ENCODE measurements at places on chromosomes 7 and 10.

DNA sequence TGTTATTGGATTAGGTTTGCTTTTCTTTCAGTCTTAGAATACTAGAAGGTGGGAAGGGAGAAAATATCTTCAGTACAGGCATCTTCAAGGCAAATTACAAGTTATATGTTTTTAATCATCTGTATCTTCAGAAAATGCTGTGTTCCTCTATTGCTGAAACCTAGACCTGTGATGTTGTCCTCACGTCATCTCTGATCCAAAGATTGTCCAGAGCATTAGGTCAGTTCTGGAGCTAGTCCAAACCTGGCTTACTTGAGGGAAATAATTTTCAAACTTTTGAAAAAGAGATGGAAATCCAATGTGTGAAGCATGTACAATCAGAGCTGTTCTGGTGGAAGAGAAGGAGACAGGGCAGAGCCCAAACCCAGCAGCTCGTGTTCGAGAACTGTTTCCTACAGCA lies 217.3 kb downstream of the ZEB1 start:
- DNase-seq = no peak

- DNase-seq = no peak
Observed at GRCh38 chr7:100366411-100367250, 6.7 kb upstream of the PILRA start.

- DNase-seq = no peak
Observed at GRCh38 chr7:207418-208129, 15.2 kb downstream of the FAM20C start.

DNA sequence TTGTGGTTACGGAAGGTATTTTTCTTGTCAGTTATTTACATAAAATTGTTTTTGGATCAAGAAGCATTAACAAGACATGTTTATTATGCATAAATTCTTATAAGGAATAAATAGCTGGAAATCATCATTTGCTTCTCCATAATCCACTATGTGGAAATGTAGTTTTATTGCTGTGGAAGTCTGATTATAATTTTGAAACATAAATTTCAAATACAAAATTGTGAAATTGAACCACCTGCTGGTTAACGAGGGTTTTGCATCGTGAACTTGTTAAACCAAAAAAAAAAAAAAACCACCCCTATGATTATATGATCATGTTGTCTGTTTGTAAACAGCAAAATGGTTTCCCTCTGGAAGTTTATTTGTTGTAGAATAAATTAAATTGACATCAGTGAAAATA lies 25.9 kb downstream of the ABRAXAS2 start:
- DNase-seq = peak; percentile 29

DNA sequence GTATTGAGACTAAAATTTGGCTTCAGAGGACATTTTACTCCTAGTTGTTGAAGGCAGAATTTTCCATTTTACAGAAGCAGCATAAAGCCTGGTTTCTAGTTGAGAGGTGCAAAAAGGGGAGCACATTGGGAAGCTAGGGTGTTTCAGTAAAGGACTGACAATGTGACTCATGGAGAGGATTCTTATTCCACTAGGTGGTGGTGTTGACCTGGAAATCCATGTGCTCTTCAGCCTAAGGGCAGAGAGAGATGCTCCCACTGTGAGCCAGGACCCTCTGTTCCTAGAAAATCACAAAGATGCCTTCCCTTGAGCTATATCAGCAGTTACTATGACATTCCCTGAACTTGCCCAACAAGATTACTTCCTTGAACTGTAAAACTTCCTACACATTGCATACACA lies 687.8 kb downstream of the IPMK start:
- no peak for DNase-seq

DNA sequence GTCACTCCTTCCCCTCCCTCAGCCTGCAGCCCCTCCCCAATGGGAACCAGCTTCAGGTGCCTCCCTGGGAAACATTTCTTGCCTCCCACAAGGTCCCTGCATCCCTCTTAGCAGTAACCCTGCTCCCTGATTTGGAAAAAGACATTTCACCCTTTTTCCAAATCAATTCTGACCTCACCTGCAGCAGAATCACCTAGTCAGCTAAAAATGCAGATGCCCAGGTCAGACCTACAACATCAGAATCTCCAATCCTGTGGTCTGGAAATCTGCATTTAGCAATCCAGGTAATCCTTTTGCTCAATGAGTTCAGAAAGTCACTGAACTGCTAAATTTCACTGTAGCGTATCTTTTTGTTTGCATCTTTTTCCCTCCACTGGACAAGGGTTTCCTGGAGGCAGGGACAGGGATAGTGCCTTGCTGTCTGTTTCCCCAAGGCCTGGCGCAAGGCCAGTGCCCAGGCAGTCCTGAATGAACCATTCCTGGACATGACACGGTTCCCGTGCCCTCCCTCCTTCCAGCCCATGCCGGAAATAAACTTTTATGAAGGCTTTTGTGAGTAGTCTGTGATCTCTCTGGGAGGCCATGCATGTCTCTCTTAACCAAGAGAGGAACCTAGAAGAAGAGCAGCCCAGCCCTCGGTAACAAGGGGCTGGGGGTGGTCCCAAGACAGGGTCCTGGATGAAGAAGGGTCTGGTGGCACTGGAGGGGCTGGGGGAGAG lies 44.0 kb downstream of the COL13A1 start:
- no peak for DNase-seq

DNA sequence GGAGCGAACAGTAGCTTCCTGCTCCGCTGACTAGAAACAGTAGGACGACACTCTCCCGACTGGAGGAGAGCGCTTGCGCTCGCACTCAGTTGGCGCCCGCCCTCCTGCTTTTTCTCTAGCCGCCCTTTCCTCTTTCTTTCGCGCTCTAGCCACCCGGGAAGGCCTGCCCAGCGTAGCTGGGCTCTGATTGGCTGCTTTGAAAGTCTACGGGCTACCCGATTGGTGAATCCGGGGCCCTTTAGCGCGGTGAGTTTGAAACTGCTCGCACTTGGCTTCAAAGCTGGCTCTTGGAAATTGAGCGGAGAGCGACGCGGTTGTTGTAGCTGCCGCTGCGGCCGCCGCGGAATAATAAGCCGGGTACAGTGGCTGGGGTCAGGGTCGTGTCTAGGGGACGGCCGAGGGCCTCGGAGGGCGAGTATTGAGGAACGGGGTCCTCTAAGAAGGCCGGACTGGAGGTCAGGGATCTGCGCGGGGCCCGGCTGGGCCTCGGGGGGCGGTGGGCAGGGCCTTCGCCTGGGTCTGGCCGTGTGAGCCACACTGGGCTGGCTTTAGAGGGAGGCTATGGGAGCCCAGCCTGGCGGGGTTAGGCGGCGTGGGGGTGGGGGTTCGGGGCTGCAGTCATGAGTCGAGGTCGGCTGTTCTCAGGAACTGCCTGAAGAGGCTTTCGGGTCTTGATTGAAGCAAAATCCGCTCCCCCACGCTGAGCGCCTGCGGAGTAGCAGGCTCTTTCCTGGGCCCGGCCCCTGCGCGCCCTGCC lies at the start of gene CDK1:
Gene CDK1, plus strand, starts transcription at position 265 of the 757 bp plus-strand sequence. CDS start 1,688 bp downstream, outside the sequence.
- peak; percentile 98 for DNase-seq

Data from CD4-positive, alpha-beta T cell treated with Interleukin-12 subunit alpha and Interleukin-12 subunit beta, for 1 hour (primary cell).